ENCODE measurements at places on chromosomes 1 and 21.
A peak's percentile ranks its signal among the peaks of the same experiment; 100 is the strongest.

DNA sequence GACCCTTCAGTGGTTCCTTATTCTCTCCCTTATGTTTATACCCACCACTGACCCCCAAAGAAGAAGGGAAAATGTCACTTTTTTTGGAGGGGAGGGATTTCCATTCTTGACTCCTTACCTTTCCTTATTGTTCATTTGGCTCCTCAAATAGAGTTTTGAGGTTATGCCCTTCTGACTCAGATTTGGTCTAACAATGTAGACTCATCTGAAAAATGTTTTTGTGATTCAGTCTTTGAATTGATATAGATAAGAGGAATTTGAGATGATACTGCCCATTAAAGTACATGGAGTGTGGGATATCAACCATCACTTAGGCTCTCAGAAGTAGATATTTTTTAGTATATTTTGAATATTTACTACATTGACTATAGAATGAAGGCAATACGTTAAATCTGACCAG is 16.1 kb downstream of the USP1 start:
- no peak for DNase-seq

- peak; percentile 97 for DNase-seq
Measured at GRCh38 chr1:112700290-112701226, 6.4 kb downstream of the RHOC start.

DNA sequence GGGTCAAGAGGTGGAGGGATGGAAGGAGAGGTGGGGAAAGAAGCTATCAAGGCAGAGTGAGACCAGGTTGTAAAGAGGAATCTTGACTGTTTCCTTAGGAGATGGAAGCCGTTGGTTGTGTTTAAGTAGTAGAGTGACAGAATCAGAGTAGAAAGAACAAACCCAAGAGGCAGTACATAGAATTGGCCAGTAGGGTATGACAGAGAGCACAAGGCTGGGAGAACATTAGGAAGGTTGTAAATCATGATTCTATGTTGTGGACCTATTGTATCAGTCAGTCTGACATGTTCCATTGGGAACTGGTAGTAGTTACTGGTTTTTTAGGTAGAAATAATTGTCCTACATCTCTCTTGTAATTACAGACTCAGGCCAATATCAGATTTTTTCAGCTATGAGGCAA is 486.9 kb upstream of the USP24 start:
- DNase-seq: no peak

DNA sequence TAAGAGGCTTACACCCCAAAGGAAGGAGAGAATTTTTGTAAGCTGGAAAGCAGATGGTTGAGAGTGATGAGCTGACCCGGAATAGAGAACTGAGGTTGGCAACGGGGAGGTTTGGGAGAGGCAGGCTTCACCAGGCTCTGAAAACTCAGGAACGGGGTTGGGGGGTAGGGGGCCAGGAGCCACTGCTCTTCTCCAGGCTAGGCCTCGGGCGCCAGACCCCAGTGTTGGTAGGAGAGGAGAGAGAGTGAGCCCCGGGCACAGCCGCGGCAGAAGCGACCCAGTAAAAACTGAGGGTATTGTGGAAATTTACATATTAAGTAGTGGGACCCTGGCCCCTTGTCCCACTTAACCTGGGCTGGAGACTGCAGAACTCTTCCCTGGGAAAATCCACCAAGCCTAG is 45.7 kb downstream of the GPR161 start:
- no peak for DNase-seq

DNA sequence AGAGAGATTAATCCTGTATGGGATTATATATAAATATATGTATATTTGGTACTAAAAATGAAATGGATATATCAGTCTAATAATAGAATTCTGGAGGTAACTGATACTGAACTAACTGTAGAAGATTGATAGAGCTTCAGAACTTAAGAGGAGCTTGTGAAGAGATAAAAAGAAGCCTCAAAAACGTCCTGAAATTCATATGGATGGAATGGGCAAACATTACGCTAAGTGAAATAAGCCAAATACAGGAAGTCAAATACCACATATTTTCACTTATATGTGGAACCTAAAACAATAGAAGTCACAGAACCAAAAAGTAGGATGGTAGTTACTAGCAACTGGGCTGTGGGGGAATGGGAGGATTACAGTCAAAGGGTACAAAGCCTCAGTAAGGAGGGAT is 36.0 kb upstream of the ADGRL4 start:
- DNase-seq: no peak

All from head of caudate nucleus (tissue), 42 donors.